ENCODE measurements at places on chromosomes 2 and 18.

DNA sequence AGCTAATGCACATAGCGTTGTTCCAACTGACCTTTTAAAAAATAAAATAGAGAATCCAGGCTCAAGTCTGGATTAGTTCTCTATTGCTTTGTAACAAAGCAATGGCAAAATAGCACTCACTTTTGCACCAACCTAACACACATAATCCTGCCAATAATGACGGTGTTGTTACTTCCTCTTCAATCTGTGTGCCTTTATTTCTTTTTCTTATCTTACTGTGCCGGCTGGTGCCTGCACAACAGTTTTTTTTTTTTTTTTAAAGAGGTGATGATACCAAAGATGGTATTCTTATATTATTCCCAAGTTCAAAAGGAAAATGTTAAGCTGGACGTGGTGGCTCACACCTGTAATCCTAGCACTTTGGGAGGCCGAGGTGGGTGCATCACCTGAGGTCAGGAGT lies 3.4 kb downstream of the PLB1 start:
- DNase-seq: no peak

DNA sequence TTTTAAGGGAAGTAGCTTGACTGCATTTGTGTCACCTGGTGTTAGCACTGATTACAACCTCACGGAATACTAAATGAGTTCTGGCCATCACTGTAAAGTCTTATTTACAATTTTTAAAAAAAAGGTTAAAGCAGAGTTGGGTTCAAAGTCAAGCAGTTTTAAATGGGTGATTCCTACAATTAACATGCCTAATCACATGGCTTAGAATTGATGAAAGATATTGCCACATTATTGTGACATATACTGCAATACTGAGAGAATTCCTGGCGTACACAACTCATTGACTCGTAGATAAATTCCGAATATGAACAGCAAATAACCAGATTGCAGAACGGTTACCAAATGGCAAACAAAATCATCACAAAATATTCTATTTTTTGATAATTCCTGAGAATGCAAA lies 34.2 kb downstream of the ROCK2 start:
- no peak for DNase-seq

GRCh38 chr2:181970160-181970794 lies 15.4 kb upstream of the PPP1R1C start:
- no peak for DNase-seq

GRCh38 chr2:28736034-28736433 lies 15.6 kb upstream of the PPP1CB start:
- no peak for DNase-seq

GRCh38 chr2:181459621-181460021 lies 2.4 kb downstream of the ITGA4 start:
- DNase-seq: peak; percentile 65

DNA sequence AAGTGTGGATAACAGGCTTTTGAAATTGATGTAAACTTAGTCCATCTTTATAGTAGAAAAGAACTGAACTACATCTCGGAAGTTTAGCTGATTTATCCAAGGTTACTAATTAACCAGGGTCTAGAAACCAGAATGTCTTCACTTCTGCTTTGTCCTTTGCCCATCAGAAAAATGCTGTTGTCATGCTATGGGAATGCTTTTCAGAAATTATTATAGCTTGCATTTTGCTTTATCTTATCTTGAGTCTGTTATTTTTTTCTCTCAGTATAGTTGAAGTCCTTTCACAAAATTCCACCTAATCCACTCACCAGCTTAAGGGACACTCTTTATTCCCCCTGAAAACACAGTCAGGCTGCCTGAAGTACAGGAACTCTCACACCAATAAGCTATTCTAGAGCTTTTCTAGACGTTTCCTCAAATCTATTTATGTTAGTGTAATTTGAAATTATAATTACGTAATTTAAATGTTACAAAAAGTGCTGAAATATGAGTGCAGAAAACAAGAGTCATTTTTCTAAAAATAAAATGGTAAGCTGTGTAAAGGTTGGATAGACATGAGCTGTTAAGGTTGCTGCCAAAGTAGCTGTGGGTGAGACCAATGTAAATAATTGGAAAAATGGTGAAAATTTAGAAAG lies 456.3 kb downstream of the TGIF1 start:
- no peak for DNase-seq

GRCh38 chr2:158529379-158530259 lies 72.9 kb downstream of the PKP4 start:
- peak; percentile 70 for DNase-seq

- DNase-seq: no peak
Observed at GRCh38 chr2:257429-257828, 6.4 kb downstream of the SH3YL1 start.

GRCh38 chr18:13461936-13462335 lies 243.4 kb downstream of the LDLRAD4 start:
- no peak for DNase-seq

DNA sequence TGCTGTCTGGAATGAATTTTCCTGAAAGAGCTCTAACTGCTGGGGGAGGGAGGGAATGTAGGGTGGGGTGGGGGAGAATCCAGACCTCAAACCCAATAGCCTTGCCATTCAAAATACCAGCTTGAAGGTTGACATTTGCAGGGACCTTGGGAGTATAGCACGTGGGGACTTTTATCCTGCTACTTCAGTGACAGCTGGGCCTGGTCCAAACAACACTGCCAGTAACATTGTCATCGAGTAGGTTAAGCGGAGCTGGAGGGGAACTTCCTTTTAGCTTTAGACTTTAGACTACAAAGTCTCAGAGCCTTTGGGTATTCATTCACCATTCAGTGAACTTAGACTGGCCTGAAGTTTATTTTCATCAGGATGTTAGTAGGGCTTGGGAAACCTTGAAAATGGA lies 248.7 kb downstream of the MEIS1 start:
- DNase-seq: no peak

DNA sequence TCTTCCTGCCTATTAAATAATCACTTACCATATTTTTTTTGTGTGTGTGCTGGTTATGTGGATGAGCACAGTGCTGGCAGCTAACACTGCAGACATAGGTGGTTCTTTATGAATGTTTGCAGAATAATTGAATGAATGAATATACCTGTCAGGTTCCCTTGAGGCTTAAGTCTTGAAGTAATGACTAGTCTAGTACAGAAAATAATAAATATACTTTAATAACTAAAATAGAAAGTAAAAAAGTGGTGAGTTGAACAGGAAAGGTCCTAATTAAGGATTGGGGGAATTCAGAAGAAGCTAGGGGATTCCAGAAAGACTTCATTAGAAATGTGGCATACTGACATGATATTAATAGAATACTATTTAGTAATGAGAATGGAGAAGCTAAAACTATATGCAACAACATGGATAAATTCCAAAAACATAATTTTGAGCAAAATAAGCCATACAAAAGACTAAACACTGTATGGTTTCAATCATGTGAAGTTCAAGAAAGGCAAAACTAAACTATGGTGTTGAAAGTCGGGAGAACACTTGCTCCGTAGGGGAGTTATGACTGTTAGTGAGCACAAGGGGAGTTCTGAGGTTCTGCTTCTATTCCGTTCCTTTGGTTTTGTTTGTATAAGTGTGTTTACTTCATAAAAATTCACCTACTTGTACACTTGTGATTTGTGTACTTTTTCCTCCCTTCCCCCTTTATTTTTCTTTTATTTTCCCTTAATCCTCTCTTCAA lies 464.6 kb downstream of the MTX2 start:
- DNase-seq: no peak

All from fibroblast of skin of abdomen (primary cell).